ENCODE measurements at places on chromosomes 12 and 14.

GRCh38 chr14:101405171-101405883, 156.0 kb upstream of the DIO3 start:
- DNase-seq = no peak

DNA sequence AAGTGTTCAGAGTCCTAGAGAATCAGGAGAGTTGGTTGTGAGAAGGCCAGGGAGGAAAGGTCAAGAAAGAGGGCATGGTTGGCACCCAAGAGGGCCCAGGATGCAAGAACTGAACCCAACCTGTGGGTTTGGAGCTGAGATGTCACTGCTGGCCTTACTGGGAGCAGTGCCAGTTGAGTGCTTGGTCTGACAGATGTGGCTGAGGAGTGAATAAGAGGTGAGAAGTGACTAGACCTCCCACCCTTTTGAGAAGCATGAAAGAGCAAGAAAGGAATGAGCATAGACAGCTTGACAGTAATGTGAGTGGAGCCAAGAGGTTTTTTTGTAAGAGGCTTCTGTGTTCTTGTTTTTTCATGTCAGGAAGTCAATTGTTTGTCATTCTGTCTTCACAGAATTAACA, 95.3 kb downstream of the FGD4 start:
- no peak for DNase-seq

GRCh38 chr14:104116288-104116755, 22.1 kb upstream of the KIF26A start:
- DNase-seq = no peak

DNA sequence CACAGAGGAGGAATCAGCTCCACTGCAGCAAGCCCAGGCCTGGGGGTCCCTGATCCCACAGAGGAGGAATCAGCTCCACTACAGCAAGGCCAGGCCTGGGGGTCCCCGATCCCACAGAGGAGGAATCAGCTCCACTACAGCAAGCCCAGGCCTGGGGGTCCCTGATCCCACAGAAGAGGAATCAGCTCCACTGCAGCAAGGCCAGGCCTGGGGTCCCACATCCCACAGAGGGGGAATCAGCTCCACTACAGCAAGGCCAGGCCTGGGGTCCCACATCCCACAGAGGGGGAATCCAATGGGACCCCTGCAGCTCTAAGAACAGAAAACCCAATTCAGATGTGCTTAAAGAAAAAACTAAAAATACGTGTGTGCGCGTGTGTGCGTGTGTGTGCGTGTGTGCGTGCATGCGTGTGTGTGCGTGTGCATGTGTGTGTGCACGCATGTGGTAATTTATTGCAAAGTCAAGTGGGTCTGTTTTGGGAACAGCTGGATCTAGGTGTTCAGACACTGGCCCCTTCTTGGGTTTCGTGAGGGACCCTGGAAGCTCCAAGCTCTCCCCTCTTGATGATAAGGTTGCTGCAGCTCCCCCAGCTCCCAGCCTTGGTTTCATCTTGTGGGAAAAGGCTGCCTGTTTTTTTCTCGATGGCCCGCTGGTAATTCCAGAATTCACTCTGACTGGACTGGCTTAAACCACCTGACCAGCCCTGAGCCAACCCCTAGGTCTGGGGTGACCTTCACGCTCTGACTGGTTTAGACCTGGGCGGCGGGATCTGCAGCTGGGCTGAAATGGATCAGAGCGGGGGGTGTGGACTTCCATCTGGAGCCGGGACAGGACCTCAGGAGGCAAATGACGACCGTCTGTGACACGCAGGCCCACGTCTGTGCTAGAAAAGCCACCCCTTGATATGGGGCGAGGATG, 47.1 kb downstream of the GALNT9 start:
- DNase-seq = no peak

DNA sequence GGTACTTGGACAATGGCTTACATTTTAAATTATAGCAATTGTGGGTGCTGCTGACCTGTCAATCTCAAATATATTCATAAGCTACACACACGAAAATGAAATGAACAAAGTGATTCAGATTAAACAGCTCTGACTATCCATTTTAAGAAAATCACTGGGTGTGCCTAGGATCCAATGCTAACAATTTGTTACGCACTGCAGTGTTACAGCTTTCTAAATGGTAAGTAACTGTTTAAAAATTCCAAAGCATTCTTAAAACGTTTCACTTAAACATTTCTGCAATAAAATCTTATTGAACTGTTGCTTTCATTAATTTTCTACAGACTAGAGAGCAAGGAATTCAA, 18.9 kb downstream of the LMO3 start:
- no peak for DNase-seq

DNA sequence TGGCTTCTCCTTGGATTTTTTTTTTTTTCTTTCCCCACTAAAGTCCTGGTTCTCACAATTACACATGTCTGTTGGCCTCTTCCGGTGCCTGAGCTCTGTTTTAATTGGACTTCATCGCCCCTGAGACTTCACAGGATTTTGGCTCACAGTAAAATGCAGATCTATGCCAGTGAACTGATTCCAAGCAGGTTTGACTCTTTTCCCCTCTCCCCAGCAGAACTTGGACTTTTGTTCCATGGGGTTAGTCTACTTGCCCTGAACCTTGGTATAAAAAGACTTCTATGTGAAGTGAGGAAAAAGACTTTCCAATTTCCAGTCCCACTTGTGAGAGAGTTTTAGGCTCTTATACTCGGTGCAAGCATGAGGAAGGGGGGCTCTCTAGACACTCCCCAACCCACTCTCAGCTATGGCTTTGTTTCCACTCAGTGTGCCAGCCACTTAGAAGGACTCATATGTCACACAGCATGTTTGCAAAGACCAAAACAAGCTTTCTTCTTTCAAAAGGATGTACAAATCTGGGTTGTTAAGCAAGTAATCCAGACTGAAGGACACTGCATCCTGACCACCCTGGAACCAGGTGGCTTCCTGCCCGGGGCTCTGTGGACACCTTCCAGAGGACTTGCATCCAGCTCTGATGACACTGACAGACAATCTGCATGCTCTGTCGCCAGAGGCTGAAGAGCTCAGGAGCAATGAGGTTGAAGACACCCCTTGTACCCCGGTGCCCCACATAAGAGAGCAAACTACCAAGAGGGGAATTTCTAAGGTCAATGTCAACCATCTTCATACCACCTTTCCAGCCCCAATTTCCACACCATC, 221.9 kb upstream of the EGLN3 start:
- DNase-seq = no peak

GRCh38 chr12:91793676-91794075, 352.0 kb downstream of the BTG1 start:
- no peak for DNase-seq

- no peak for DNase-seq
These were observed 28.8 kb downstream of the CLMN start for GRCh38 chr14:95290871-95291431.

DNA sequence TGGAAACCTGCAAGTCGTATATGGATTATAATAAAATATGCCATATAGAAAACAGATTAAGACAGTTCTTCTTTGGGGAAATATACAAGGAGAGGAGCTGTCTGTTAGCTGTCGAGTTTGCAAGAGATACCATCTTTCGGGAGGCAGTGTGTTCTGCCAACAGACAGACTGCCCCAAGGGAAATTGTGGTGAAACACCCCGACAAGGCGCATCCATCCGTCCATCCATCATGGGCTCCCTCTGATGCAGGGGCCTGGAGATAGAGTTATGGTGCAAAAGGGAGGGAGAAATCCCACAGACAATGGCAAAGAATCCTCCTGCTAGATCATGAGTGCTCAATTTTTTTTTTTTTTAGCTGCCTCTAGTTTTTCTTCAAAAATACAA, 156.3 kb downstream of the DPF3 start:
- DNase-seq = no peak

- no peak for DNase-seq
These were observed 130.9 kb downstream of the KICS2 start for GRCh38 chr12:64091186-64091585.

DNA sequence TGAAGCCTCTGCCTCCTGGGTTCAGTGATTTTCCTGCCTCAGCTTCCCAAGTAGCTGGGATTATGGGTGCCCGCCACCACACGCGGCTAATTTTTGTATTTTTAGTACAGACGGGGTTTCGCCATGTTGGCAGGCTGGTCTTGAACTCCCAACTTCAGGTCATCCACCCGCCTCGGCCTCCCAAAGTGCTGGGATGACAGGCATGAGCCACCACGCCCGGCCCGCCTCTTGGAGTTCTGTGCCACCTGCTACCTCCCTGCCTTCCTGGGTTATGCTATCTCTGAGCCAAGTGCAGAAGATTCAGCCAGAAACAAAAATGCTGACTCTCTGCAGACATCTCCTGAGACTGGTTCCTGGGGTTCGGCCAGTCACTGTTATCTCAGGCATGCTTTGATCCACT, 13.2 kb downstream of the CABP1 start:
- DNase-seq = no peak

DNA sequence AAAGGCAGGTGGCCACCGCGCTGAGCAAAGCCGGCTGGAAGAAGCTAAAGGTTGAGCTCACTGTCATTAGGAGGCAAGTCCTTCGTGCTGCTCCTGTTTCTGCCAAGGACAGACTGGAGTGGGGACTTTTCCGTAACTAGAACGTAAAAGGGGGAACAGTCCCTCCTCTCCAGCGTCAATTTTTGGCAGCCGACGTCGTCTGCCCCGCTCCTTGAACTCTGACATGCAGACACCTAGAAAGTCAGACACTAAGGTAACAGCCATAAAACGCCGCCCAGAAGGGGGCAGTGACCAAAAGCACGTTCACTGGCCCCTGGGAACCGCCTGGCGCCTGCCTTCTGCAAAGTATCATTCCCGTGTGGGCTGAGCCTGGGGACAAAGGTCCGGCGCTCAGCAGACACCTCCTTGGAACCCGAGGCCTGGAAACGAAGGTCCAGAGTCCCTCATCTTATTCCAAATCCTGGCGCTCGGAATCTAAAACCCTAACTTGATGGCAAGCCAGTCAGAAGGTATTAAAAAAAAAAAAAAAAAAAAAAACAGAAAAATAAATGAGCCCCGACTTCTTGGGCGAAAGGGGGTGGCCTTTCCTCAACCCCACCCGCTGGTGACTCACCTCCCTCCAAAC, 1.1 kb upstream of the LRP1 start:
- DNase-seq = peak; percentile 41

DNA sequence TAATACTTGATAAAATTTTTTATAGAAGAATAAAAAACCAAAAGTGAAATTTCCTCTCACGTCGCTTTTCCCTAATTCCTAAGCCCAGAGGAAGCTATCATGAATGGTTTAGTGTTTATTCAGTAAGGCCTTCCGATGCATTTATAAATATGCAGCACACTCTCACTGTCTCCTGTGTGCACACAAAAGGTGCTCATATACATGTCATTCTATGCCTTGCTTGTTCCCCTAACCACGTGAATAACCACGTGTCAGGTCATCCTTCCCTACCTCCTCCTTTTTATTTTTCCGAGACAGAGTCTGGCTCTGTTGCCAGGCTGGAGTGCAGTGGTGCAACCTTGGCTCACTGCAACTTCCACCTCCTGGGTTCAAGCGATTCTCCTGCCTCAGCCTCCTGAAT, 29.6 kb downstream of the PIGH start:
- no peak for DNase-seq

GRCh38 chr12:19165451-19165850, 35.9 kb downstream of the PLEKHA5 start:
- DNase-seq = no peak

DNA sequence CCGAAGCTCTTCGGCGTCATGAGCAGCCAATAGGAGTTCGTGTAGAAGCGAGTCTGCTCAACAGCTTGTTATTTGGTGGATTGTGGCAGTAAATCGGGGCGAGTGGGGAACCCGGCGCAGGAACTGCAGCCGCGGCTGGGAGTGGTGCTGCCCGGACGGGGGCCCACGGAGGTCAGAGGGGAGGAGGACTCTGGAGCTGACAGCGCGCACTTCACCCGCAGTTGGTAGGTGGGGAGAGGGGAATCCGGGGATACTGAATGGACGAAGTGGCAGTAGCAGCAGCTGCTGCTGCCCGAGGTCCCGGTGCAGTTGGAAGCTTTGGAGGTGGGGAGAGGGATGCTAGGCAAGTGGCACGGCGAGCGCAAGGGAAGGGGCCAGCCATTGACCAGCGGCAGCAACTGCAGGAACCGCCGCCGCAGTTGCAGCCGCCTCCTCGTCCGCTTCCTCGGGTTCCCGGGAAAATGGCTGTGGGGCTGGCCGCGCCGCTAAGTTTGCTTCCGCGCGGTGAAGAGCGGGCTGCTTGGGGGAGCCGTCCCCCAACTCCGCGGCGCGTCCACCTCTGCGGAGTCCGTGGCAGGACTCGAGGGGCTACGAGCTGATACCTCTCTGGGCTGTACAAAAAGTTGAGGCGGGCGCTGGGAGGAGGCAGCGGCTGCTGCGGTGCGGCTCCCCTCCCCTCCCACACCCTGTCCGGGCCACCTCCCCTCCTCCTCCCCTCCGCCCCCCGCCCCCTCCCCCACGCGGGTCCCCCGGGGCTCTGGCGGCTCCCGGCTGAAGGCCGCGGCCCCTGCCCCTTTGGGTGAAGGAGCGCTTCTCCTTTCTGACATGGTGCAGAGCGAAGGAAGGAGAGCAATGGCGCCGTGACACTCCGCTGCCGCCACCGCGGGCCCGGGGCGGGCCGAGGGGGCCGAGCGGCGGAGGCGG, at the start of gene ARID4A:
Gene ARID4A (plus strand): TSS at position 79 of the 924 bp plus-strand sequence. CDS start 1,300 bp downstream, outside the sequence.
- no peak for DNase-seq

- DNase-seq = no peak
These were observed 178.4 kb upstream of the PARP11 start for GRCh38 chr12:4051596-4051995.

GRCh38 chr14:61461808-61462275, 140.5 kb downstream of the PRKCH start:
- DNase-seq = peak; percentile 57

DNA sequence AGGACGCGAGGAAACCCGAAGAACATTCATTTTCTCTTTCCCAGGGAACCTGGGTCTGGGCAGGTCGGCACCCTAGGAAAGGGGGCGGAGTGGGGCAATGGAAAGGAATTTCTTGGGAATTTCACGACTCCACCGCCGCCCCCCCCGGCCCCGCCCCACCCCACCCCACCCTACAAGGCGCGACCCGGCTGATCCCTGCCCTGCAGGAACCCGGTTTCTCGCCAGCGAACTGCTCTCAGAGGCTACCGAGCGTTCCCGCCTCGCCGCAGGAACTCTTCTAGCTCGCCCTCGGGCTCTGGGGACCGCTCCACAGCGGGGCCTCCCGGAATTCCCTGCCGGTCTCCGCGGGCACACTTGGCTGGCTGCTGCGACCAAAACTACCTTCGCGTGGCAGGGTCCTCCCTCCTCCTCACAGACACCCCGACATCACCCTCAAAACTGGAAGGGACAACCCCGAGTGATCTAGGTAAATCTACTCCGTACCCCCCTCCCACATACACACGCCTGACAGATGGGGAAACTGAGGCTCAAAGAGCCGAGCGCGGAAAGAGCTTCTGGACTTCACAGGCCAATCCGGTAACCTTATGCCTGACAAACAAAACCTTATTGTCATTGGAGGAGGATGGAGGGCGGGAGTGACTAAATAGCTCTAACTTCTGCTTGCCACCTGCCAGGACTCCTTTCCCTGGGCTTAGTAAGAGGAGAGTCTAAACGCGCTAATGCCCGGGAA, 785 bp upstream of the ACTN1 start:
- peak; percentile 30 for DNase-seq

DNA sequence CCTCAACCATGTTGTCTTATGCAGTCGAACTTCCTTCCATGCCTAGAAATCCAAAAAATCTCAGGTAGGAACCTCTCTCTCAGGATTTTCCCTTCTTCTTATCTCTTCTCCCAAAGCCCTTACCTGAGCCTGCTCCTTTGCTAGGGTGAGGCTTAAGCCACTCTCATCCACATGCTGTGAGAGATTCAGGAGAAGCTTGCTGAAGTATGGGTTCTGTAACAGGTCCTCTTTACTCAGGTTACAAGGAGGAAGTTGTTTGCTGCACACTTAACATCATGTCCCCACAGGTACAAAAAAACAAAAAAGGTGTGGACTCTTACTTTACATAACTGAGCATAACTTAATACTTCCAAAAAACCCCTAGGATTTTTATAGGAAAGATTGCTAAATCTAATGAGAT, 4.5 kb downstream of the HAUS4 start:
- no peak for DNase-seq

All from RCC 7860 (cell line).